Fibroblast of lung (primary cell): ENCODE measurements at places on chromosomes 5 and 9. TPM values are rescaled to one million over a fixed set of nuclear protein-coding genes. Genes with fewer than 3 reads are reported as not detected.

FBXL7 gene
- 3.3 and 6.4 TPM in 2 replicates for total RNA-seq

DNA sequence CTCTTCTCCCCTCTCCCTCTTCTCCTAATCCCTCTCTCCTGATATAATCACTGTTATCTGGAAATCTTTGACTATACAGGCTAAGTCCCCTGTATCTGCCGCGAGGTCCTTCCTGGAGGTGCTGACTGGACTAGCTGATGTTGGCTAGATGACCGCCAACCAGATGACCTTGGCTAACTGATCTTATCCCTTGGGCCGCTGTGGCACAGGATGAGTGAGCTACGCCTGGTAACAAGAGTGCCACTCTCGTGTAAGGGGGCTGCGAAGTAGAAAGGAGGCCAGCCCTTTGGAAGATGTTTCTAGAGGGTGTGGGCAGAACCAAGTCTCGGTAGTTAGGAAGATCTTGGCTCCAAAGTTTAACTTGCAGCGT is 345 bp upstream of the PRRC1 start:
- DNase-seq = no peak

MLANA gene
- not detected in 2 replicates for total RNA-seq

DNA sequence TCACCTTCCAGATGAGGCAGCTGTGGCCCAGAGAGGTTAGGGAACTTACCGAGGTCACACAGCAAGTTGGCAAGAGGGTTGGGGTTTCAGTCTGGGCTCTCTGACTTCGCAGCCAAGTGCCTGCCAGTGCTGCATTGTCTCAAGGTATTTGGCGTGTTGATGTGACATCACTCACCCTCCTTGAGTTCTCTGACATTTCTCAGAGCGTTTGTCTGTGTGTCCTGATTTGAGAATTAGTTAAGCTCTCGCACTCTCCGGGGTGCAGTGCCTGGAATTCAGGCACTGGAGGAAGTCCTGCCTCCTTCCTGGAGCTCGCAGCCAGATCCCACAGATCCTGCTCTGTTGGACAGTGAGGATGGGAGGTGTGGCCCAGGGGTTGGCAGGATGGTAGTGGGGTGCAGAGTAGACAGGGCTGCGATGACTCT is 25.7 kb downstream of the WWC1 start:
- no peak for DNase-seq

- no peak for DNase-seq
Measured at GRCh38 chr9:33133186-33133585, 34.0 kb downstream of the B4GALT1 start.

EGFL7 gene
- 6.2 and 7.9 TPM in 2 replicates for total RNA-seq

ESM1 gene
- 1.5 and 1.8 TPM in 2 replicates for total RNA-seq

DNA sequence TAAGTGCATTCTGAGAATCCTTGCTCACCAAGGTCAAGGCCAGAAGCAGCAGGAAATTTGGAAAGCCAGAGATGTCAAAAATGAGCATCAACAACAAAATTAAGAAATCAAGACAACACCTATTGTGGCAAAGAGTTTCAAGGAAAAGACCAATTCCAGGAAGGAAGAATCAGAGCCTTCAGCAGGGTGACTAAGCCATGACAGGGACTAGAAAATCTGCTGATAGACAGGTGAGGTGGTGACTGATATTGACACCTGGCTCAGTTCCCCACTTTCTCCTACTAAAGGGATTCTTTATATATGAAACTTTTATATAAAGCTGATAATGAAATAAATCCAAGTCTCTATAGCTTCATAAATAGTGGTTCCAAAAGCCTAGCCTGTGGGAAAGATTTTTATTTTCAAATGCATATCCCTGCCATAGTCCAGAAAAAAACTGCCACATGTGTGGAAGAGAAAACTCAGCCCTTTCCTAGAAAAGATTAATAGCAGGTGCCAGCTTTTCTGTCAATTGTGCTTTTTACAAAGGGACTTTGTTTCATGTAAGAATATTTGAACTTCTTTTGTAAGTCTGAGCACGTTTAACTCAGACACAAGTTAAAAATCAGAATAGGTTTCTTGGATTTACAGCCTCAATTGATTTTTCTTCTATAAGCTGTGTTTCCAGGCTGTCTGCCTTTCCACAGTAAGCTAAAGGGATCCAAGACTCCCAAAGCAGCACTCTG is 81.1 kb upstream of the GRAMD2B start:
- DNase-seq = no peak

DNA sequence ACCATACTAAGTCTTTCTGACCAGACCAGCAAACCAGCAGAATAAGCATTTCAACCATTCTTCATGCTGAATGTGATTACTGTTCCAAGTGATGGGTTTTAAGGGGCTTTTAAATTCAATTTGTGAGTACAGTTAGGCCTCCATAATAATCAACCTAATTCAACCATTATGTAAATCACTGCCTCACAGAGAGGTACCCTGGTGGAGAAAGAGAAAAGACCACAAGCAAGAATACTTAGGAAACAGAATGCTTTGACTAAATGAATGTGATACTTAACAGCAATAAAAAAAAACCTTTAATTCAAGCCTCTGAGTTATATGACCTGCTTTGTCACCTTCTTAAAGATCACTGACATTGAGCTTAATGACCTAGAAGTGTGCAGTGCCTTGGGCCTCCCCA is 162.1 kb downstream of the EPB41L4A start:
- no peak for DNase-seq
